T-helper 1 cell treated with Interleukin-12 subunit alpha and Interleukin-12 subunit beta and Interleukin-4 antibody, amounts not matched to agents 30 ng/mL and 1 ng/mL, for 36 hours (primary cell): ENCODE measurements at places on chromosomes 11 and 22. TPM values are rescaled to one million over a fixed set of nuclear protein-coding genes. Genes with fewer than 3 reads are reported as not detected.

Gene DEPDC7
- 0.46 and 0.54 TPM in 2 replicates for total RNA-seq

Gene RASL10A
- 0.49 and 0.76 TPM in 2 replicates for total RNA-seq

Gene RASSF10
- not detected in 2 replicates for total RNA-seq

Gene ELF5
- total RNA-seq: not detected in 2 replicates

Gene FOLR2
- total RNA-seq: not detected in 2 replicates

Gene C22orf42
- total RNA-seq: not detected in 2 replicates

Gene CASP12
- total RNA-seq: not detected in 2 replicates

Gene CHRM1
- total RNA-seq: not detected in 2 replicates

Gene MB
- total RNA-seq: 0.61 and 0.80 TPM in 2 replicates

Gene GLB1L3
- 10.9 and 11.2 TPM in 2 replicates for total RNA-seq
